ENCODE measurements at places on chromosomes 12 and 14. TPM values are rescaled to one million over a fixed set of nuclear protein-coding genes. Genes with fewer than 3 reads are reported as not detected.

The NEUROD4 gene
- total RNA-seq = not detected

The TGFB3 gene
- total RNA-seq = 7.3 TPM

The TMED10 gene
- total RNA-seq = 224 TPM

The P3H3 gene
- total RNA-seq = 124 TPM

The CCDC196 gene
- not detected for total RNA-seq

The OVCH1 gene
- total RNA-seq = under 0.01 TPM

The C12orf60 gene
- 1.5 TPM for total RNA-seq

Data from regular cardiac myocyte (primary cell).